ENCODE measurements at places on chromosomes 12 and 14.
A peak's percentile ranks its signal among the peaks of the same experiment; 100 is the strongest.

DNA sequence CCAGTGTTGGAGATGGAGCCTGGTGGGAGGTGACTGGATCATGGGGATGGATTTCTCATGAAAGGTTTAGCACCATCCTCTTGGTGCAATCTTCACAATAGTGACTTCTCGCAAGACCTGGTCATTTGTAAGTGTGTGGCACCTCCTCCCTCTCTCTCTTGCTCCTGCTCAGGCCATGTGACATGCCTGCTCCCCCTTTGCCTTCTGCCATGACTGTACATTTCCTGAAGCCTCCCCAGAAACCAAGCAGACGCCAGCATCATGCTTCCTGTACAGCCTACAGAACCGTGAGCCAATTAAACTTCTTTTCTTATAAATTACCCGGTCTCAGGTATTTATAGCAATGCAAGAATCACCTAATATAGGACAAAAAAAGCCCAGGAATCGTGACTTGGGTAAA is 171.0 kb upstream of the FOXN3 start:
- no peak for DNase-seq

DNA sequence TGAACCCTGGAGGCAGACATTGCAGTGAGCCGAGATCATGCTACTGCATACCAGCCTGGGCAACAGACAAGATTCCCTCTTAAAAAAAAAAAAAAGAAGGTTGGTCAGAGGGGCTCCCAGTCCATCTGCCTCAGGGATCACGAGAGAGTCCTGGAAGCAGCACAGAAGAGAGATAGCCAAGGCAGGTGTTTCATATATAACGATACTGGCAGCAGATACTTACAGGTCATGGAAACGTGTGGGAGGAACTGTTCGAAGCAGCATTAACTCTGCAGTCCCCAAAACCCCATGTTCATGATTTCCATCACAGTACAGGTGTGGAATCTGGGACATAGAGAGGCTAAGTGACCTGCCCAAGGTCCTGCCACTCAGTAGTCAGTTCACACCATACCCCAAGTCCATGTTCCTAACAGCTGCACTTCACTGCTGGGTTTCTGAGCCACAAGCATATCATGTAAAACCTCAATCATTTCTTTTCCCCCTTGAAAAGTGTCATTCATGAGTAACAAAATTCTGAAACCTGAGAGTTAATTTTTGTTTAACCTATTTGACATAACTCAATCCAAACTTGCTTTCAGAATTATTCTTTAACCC is 16.7 kb downstream of the CDK2AP1 start:
- no peak for DNase-seq

DNA sequence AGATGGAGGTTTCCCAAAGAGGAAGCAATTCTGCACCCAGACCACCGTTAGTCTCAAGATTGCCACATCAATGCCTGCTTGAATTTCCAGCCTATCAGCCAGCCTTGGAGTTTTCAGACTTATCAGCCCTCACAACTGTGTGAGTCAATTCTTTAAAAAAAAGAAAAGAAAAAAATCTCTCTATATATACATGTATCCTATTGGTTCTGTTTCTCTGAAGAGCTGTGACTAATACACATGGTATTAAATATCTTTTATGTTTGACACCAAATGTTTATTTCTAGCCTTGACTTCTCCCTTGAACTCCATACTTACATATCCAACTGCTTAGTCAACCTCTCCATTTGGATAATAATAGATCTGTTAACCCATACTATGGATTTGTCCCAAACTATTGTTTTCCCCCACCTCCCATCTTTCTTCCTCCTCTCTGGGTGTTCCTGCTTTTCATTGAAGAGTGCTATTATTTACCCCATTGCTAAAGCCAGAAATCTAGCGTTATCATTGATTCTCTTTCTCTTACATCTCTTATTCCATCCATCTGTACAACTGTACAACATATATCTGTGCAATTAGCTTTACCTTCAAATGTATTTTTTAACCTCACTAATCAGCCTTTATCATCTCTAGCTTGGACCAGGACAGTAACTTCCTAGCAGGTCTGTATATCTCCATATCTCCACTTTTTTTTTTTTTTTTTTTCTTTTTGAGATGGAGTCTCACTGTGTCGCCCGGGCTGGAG is 22.7 kb upstream of the EID3 start:
- DNase-seq = no peak

GRCh38 chr12:67442347-67442841 is 173.2 kb downstream of the CAND1 start:
- peak; percentile 66 for DNase-seq

- no peak for DNase-seq
These were observed 82.2 kb downstream of the DAD1 start for GRCh38 chr14:22506778-22507351.

DNA sequence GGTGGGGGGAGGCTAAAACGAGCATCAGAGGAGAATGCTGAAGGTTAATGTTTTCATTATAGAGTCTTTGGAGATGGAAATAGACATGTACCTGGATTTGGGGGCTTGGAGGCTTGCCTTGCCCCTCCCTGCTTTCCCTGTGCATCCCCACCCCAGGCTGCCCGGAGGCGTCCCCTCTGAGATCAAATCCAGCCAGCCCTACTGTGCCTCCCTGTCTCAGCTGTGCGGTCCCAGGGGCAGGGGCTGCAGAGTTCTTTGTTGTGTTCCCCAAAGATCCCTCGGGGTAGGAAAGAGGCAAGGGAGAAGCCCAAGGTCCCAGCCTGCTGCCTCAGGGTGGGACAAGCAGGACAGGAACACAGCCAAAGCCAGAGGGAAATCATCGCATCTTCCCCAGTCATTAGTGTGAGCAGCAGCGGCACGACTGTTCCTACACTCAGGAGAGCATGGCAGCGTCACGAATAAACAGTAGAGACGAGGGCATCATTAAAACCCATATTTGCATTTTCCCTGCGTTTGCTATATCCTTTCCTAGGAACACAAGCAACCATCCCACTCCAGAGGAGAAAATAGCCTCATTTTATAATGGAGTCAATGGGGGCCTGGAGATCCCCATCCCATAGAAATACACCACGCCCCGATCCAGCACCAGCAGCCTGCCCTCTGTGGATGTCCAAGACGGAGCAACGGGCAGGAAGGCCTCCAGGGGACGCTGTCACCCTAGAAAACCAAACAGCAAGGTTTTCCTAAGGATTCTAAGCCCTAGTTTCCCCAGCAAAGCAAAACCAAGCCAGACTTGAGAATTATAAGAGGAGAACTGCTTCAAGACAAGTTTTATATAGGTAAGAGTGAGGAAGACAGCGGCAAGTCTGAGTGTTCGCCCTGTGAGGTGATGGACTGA is 32.4 kb downstream of the ANO2 start:
- DNase-seq = no peak

DNA sequence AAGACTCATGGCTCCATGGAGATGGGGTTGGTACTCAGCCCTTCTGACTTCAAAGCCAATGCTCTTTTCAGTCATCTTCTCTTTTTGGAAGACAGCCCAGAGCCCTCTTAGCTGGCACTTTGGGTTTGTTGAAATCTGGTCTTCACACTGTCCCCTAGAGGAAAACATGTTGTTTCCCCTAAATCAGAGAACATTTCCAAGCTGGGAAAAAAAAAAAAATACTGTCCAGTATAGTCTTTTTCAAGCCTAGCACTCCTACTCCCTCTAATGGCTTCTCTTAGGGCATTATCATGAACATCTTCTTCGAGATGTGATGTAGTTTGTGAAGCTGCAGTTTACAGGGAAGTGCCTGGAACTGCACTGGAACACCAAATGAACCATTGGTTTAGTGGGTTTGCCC is 3.0 kb upstream of the ZC3H14 start:
- peak; percentile 45 for DNase-seq

DNA sequence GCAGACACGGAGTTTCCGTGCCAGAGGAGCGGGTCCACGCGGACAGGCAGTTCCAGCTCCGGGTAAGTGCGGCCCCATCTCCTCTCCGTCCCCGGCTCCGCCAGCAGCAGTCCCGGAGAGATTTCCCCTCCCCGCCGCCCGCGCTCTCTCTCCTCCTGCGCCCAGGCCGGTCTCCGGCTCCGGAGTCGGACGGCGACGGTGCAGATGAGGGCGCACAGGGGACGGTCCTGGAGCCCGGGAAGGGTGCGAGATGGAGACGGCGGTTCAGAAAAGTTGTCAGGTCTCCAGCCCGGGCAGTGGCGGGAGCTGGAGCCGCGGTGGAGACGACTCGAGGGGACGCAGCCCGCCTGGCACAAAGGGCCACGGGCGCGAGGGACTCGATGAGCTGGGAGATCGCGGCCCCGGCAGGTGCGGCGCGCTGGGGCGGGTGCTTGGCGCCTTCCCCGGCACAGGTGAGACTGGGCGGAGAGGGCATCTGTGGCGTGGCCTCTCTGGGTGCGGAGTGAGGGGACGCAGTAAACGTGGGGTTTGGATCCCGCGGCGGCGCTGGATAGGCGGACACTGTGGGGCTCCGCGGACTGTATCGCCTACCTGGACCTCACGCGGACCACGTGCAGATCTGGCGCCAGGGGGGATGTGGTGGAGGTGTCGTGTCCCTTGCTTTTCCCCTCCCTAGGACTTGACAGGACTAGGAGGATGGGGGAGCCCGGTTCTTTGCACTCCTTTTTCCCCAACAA is 1540.3 kb upstream of the TMEM132C start:
- DNase-seq = no peak

Data from NCI-H446 (cell line).